ENCODE measurements at places on chromosomes 2 and 18. TPM values are rescaled to one million over a fixed set of nuclear protein-coding genes. Genes with fewer than 3 reads are reported as not detected.

Gene FAM237A
- not detected for total RNA-seq

Gene STPG4
- not detected for total RNA-seq

Gene C1GALT1C1L
- 2.0 TPM for total RNA-seq

Gene RMDN2
- total RNA-seq = 5.3 TPM
